ENCODE measurements at places on chromosomes 4 and X.

- DNase-seq = peak; percentile 48
These were observed 132.3 kb downstream of the CBR4 start for GRCh38 chr4:168877511-168878491.

GRCh38 chr4:65999518-65999871 lies 329.2 kb upstream of the EPHA5 start:
- DNase-seq = no peak

- no peak for DNase-seq
These were observed 500.3 kb downstream of the TRIML1 start for GRCh38 chr4:188639479-188640100.

- peak; percentile 62 for DNase-seq
These were observed 3.4 kb upstream of the USP53 start for GRCh38 chr4:119209077-119209476.

DNA sequence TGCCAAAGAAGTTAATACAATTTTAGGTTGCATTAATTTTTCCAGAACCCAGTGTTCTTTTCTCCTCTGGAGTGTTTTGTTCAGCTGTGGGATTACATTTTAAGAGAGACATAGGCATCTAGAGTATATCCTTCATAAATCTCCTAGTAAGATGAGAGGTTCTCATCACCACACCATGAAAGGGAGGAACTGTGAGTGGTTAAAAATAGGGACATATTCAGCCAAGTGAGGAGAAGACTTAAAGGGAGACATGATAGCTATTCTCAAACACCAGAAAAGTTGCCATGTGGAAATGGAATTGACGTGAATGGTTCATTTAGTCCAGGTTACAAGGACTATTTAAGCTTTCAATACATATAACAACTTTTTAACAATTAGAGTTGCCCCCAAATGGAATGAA lies 6.5 kb upstream of the MRPL1 start:
- no peak for DNase-seq

GRCh38 chr4:185429660-185430059 lies 3.9 kb upstream of the UFSP2 start:
- no peak for DNase-seq

DNA sequence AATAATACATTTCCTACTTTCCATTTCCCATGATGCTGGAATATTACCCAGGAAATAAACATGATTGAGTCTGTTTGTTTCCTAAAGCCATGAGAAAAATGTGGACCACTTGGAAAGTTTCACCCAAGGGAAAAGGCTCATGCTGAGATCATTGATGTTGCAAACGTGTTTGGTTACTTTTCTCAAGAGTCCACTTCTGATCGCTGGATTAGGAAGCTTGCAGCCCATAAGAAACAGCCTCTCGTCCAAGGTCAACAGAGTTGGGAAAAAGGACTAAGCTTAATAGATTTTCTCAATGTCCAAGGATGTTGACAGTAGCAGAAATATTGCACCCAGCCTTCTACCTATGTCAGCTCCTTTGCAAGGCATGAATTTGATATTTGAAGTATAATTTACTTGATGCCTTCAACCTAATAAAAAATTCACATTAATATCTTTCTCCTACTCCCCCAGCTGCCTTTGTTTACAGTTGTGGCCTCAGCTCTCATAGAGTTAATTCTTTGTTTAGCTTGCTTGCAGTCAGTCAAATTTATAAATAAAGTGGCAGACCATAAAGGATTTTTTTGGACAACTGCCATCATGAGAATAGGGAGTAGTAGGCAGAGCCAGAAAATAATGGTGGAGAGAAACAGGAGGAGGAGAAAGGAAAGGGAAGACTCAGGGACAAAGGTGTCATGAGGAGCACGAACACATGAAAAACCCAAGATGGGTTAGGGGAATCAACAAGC lies 65.6 kb upstream of the BLTP1 start:
- DNase-seq = no peak
